ENCODE measurements at places on chromosomes 3 and 15.

DNA sequence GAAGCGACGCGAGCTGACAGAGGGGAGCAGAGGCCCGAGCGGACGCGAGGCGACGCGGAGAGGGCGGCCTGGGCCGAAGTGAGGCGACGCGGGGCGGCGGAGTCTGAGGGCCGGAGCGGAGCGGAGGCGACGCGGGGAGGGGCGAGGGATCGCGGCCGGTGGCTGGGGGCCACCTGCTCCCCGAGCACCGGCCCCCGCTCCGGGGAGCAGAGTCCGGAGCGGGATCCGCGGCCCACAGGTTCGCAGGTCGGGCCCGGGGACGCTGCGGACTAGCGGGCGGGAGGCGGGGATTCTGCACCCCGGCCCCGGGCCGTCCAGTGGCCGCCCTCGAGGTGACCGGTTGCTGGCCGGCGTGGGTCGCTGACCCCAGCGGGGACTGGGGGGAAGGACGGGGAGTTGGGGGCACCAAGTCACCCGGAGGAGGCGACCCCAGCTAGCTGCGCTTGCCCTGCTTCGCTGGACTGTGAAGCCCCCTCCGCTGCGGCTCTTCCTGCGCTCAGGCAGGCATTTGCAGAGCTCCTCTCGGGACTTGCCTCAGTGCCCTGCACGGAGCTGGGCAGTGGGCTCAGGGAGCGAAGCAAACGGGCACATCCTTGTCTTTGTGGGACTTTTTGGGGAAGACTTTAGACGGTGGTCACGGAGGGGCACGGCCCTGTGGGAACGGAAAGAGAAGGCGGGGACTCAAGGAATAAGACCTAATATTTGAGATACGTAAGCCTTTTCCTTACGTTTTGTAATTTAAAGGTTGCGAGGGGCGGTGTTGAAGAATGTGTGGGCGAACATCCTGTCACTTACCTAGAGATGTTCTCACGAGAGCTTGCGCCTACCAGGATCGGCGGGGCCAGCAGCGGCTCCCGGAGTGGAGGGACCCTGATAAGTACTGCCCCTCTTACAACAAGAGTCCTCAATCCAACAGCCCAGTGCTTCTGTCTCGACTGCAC is 566 bp downstream of the HMCES start:
- peak; percentile 23 for DNase-seq

DNA sequence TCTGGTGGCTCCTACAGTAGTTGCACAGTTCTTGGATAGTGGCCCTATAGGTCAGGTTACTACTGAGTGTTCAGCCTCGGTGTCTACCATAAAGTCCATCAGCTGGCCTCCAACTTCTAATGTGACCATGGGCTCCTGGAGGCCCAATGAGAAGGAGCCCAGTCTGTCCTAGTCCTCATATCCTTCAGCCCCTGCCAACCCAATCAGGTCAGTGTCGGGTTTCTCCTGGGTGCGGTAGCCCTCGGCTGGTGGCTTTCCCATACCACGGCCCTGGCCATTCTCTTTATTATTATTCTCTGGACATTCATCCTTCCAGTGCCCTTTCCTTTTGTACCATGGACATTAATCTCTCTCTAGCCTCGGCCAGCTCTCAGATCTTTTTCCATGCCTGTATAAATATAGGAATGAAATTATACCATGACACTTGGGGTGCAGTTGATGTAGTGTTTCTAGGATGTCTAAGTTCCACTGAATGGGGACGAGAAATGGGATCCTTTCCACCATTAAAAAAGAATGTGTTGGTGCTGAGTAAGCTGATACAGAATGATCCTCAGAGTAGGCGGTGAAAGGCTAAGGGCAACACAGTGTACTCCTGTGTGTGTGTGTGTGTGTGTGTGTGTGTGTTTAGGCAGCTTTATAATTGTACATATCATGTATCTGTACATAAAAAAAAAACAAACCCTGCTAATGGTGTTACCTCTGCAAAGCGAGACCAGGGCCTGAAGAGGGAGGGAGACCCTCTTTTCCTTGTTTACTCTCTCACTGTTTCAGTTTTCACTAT is 19.3 kb upstream of the NOX5 start:
- no peak for DNase-seq

GRCh38 chr3:10463533-10464434 is 41.6 kb downstream of the ATP2B2 start:
- no peak for DNase-seq

GRCh38 chr3:58180940-58181587 is 29.7 kb downstream of the DNASE1L3 start:
- no peak for DNase-seq

DNA sequence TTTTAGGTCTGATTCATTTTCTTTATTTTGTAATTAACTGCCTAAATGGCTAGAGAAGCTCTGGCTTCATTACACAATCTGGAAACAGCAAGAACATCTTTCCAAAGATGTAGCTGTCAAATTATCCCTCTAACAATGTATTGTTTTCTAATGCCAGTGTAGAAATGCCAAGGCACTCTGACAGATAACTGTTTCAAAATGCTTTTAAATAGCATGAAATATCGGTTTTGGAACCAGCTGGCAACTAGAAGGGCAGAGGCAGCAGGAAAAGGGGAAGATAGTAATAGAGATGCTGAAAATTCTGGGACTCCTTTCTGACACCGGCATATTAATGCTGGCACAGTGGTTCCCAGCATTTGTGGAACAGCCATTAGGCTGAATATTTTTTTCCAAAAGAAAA is 26.1 kb downstream of the MORC1 start:
- DNase-seq = no peak

DNA sequence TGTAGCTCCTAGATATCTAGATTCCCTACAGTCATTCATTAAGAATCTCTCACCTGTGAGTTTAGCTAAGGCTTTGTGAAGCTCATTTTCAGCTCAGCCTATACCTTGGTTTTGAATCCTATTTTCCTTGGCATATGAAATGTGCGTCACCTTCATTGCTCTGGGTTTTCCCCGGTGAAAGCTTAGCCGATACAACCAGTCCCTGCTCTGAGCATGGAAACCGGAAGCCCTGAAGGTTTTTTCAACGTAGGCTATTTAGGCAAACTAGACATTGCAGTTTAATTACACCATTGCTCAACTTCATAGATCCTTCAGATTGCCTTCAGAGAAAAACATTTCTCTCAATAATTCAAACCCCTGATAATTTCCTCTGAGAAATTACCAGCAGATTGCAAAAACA is 206.8 kb upstream of the TPRG1 start:
- no peak for DNase-seq

GRCh38 chr3:45779746-45780735 is 16.3 kb downstream of the SLC6A20 start:
- DNase-seq = no peak

DNA sequence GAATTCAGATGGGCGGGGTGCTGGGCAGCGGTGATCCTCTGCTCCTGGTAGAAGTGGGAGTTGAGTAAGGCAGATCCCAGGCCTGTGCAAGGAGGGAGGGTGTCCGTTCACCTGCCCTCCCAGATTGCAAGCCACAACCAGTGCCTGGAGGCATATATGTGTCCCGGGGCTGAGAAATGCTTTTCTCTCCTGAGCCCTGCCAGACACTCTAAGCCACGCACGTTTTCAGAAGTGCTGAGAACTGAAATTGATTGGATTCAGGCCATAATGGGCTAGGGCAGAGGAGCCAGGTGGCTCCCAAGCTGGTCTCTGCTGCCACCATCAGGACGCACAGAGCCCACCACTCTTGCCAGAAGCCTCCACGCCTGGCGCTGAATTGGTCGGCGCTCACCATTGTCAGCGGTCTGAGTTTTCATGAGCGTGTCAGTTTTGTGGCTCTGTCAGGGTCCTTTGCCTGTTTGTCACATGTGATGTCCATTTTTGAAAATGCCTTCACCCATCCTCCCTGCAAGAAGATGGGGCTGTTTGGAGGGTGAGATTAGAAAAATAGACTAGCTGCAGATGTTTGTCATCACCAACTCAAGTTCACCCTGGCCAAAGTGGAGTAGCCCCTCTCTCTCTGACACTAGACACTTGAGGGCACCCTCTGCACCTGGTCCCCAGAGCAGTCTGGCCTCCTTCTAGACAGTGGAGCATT is 15.4 kb upstream of the BFSP2 start:
- DNase-seq = no peak

DNA sequence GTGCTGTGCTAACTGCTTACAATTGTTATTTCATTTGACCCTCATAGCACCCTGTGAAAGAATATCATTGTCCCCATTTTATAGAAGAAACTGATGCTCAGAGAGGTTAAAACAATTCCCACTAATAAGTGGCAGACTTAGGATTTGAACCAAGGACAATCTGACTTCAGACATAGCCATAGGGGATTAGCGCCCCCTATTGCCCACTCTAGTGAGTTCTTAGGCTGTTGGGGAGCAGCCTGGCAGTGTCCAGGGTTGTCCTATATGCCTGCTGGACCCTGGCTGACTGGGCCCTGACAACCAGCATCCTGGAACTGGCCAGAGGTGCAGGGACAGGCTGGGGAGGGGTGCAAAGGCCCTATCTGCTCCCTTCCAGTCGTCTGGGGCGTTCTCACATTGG is 15.4 kb downstream of the DPH3 start:
- peak; percentile 21 for DNase-seq

DNA sequence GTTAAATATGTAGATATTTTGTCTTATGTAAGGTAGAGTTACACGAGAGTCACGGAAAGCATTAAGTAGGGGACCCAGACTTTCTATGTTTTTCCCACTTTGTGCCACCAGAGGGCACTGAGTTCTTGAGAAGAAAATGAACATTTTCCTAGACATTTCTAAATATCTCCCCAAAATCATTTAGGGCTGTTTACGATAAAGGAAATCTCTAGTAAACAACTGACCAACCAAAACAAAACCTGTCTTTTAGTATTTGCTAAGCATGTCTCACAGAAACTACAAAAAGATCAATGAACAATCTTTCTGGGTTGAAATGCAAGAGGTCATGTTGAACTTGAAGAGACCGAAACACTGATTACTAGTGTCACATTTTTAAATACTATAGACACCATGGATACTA is 16.1 kb downstream of the POU1F1 start:
- peak; percentile 79 for DNase-seq

- no peak for DNase-seq
These were observed 6.1 kb upstream of the LDHAL6B start for GRCh38 chr15:59200560-59200959.

DNA sequence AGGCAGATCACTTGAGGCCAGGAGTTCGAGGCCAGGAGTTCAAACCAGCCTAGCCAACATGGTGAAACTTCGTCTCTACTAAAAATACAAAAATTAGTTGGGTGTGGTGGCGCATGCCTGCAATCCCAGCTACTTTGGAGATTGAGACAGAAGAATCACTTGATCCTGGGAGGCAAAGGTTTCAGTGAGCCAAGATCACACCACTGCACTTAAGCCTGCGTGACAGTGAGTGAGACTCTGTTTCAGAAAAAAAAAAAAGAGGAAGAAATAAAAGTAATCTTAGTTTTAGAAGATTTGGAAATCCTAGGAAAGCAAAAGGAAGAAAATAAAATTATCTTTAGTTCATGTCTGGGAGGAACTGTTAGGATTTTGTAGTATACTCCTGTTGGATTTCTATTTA is 77.2 kb downstream of the IL12A start:
- DNase-seq = no peak

DNA sequence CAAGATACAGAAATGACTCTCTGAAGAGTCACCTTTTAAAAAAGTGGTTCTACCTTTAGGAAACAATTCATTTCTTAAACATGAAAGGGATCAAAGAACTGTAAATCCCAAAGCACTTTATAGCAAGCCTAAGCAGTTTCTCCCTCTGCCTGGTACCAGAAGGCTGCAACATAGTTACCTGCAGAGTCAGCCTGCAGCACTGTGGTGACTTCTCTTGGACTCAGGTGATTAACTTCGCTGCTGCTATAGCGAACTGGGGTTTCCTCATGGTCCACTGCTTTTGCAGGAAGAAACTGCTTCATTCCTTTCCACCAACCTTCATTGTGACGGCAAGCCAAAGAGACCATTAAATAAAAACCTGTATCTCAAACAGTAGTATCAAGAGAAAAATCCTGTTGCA is 37.3 kb downstream of the ST3GAL6 start:
- no peak for DNase-seq

GRCh38 chr3:48208076-48208475 is 15.2 kb upstream of the CAMP start:
- DNase-seq = no peak

DNA sequence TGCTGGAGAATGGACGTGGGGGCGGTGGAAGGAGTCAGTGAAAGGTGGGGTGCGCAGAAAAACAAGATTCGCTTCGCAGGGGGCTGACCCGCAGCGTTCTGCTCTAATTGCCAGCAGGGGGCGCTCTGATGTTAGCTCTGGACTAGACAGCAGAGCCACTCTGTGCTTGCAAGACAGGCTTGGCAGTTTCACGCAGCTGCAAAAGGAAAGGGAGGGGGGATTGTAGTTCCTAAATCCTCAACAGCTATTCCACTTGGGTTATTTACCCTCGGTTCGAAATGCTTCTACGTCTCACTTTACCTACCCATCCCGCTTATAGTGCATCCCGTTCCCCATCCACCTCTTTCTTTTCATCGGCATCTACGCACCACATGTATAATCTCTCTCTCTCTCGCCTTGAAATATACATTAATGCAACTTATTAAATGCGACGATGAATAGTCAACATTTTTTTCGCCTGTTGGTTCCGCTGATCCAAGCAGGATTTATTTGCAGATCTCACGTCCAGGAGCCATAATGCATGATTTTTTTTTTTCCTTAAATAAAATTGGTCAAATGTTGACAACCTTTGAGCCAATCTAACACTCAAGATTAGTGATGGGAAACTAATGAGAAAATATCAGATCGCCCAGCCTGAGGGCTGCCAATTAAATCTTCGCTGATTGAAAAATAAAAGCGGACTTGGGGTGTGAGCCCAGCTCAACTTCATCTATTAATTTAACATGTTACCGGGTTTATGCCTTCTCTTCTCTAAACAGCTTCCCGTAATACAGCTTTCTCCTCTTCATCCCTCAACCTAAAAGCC is 216.4 kb downstream of the MEIS2 start:
- peak; percentile 92 for DNase-seq

DNA sequence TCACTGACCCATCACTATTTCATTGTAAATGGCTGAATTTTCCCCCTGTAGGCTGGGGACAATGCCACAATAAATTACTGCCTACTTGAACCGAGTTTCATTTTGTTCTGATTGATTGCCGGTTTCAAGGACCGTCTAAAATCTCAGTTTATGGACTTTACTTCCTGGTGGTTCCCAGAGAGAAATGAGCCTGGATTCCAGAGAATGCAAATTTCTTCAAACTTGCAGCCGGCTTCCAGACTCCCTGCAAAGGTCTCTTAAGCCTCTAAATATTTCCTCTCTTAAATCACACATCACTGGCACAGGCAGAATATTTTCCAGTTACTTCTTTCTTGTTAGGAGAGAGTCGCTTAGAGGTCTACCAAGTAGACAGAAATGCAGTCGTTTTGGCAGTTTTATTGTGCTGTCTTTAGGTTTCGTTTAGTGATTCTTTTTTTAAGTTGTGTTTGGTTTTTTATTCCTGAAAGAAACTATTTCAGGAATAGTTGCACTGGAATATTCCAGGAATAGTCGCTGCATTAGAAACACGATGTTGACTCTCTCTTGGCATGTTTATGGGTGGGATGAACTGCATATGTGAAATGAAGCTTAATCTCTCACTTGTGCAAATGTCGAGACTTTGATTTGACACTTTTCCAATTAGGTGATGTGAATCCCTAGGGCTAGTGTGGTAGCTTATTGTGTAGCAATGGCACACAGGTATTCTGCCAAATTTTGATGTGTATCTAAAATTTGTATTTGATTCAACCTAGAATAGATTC is 284.1 kb upstream of the NR2E3 start:
- no peak for DNase-seq
